ENCODE measurements at places on chromosomes 5 and 9. TPM values are rescaled to one million over a fixed set of nuclear protein-coding genes. Genes with fewer than 3 reads are reported as not detected.

Gene PCDHB5
- 4.1 TPM for total RNA-seq

Gene IFNB1
- total RNA-seq = not detected

Gene MINAR2
- not detected for total RNA-seq

Gene HSD17B3
- 2.2 TPM for total RNA-seq

Gene ORM2
- total RNA-seq = not detected

Gene ABCA1
- 44.7 TPM for total RNA-seq

Gene F12
- 0.23 TPM for total RNA-seq

Gene DRD1
- total RNA-seq = 0.62 TPM

Gene PCDHGC4
- total RNA-seq = 2.8 TPM

Gene POU4F3
- total RNA-seq = 0.15 TPM

Gene RFK
- total RNA-seq = 17.9 TPM

Gene CORO2A
- total RNA-seq = 3.7 TPM

Gene N4BP3
- 2.0 TPM for total RNA-seq

Gene LRRC70
- 13.1 TPM for total RNA-seq

Gene LOX
- total RNA-seq = 40.9 TPM

Gene ZNF462
- total RNA-seq = 15.1 TPM

DNA sequence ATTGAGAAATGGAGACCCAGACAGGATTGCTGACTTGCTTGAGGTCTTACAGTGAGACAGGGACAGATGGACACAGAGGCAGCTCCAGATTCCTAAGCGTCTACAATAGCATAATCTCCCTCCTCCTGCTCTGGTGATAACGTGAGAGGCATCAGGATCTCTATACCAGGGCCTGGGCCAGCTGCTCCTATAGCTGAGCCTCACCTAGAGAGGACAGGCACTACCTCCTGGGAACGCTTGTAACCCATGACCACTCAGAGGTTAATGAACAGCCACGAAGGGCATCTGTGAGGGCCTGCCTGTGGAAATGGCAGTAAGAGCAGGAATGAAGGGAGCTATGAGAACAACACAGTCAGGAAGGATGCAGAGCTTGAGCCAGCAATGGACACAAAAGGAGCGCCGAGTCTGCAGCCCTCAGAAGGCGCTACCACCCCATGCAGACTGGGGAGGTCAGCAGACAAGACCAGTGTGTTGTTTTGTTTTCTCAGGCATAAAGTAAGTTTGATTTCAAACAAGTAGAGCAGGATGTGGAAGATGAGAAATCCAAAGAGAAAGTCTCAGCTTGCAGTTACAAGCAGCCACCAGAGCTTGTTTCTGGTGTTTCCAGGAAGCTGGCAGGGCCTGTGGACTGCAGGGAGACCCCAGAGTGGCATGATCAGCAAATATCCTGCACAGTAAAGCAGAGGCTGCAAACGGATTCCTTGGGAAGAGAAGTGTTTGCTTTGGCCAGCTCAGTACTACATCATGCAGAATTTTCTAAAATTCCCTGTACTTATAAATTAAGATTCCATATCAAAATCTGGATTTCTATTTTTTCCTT, 17.4 kb downstream of the ANKS6 start:
- no peaks in the 10 kb centered on the region for H3K4me1 ChIP-seq
- no peak overlapping the region for H3K4me3 ChIP-seq

DNA sequence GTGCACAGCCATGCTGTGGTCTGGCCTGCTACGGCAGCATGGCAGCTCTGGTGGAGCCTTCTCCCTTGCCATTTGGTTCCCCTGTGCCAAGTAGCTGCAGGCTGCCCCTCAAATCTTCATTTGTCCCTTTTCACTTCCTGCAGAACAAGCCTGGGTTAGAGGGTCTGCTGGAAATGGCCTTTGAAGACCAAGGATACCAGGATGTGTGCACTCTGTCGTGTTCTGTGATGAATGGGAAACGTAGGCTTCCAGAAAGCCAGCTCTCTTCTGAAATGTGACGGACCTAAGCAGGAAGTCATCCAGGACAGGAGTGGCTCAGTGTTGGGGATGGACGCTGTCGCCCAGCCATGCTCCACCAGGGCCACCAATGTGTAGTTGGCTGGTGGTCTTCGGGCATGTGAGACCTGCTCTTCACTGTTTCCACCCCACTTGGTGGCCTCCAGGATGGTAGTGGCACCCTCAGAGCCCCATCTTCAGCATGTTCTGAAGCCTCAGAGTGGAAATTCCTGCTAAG, 3.4 kb upstream of the POMT1 start:
- no peaks in the 10 kb centered on the region for H3K27me3 ChIP-seq
- no peak overlapping the region for H3K4me3 ChIP-seq
- no peak for DNase-seq
- H3K4me1 ChIP-seq = no peaks in the 10 kb centered on the region

GRCh38 chr5:20497356-20497755, 509.4 kb upstream of the CDH18 start:
- H3K36me3 ChIP-seq = no peaks in the 10 kb centered on the region
- no peaks in the 10 kb centered on the region for H3K4me1 ChIP-seq
- no peaks in the 10 kb centered on the region for H3K27me3 ChIP-seq
- H3K27ac ChIP-seq = no peak overlapping the region
- no peak for DNase-seq

DNA sequence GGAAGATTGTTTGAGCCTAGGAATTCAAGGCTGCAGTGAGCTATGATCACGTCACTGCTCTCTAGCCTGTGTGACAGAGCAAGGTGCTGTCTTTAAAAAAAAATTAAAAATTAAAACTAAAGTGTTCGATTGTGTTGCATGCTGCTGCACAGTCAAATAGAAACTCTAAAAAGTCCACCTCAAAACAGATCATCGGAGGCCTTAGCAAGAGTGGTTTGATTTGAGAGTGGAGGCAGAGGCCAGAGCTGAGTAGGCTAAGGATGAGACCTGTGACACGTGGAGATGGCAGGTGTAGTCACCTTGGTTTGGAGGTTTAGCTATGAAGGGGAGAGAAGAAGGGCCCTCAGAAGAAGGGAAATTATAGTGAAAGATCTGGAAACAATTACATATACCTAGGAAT, 2.8 kb upstream of the PTPDC1 start:
- no peak overlapping the region for H3K27ac ChIP-seq
- H3K27me3 ChIP-seq = no peaks in the 10 kb centered on the region
- H3K4me1 ChIP-seq = no peaks in the 10 kb centered on the region
- H3K36me3 ChIP-seq = peaks cover 2% of the 10 kb centered on the region

- H3K4me1 ChIP-seq = no peaks in the 10 kb centered on the region
- H3K36me3 ChIP-seq = no peaks in the 10 kb centered on the region
- no peaks in the 10 kb centered on the region for H3K27me3 ChIP-seq
- H3K27ac ChIP-seq = no peak overlapping the region
- H3K4me3 ChIP-seq = no peak overlapping the region
- no peak for DNase-seq
Observed at GRCh38 chr5:169895926-169896325, 84.4 kb downstream of the INSYN2B start.

DNA sequence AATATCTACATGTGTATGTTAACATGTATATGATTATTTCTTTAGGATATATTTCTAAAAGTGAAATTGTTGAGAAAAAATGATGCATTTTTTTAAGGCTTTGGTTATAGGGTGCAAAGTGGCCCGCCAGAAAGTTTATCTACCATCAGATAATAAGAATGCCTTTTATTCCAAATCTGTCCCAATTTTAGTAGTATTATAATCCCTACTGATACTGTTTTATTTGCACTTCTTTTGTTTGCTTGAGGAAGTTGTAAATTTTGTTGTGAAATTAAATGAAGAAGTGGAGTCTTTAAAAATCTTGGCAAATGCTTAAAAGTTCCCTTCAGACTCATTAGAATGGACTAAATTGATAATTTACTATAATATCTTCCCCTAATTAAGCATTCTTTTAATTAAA, 73.0 kb downstream of the NIPBL start:
- H3K4me1 ChIP-seq = peaks cover 4% of the 10 kb centered on the region
- no peaks in the 10 kb centered on the region for H3K27me3 ChIP-seq
- H3K4me3 ChIP-seq = no peak overlapping the region

DNA sequence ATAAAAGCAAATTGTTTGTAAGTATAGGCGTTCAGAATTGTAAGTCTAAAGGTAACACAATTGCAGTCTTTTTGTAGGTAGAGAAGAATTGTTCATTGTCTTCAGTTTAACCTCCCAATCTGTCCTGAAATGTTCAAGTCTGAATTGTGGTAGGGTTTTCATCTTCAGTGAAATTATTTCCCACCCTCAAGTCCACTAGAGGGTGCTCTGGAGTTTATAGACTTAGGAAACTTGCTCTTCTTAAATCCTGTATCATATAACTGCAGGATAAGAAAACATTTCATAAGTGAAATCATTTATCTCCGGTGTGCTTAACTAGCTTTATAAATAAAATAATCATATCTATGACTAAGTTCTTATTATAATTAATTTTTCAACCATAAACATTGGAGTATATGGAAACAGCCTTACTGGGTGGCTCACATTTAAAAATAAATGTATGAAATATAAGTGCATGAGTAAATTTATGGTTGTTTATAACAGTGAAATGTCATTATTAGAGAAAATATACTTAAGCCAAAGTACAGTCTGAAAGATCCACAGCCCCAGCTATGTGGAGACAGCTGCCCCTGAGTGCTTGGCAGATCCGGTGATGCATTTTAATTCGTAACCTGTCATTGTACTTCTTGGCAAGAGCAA, 182.4 kb upstream of the OTULINL start:
- H3K27me3 ChIP-seq = no peaks in the 10 kb centered on the region
- H3K4me1 ChIP-seq = peaks cover 5% of the 10 kb centered on the region
- peaks cover 4% of the 10 kb centered on the region for H3K36me3 ChIP-seq
- no peak overlapping the region for H3K4me3 ChIP-seq
- no peak overlapping the region for H3K27ac ChIP-seq

- no peak overlapping the region for H3K27ac ChIP-seq
- no peak overlapping the region for H3K4me3 ChIP-seq
- no peaks in the 10 kb centered on the region for H3K36me3 ChIP-seq
- H3K27me3 ChIP-seq = no peaks in the 10 kb centered on the region
- DNase-seq = no peak
Observed at GRCh38 chr5:6584101-6584645, 48.7 kb downstream of the NSUN2 start.

GRCh38 chr5:122181863-122182262, 52.5 kb downstream of the ZNF474 start:
- no peak overlapping the region for H3K4me3 ChIP-seq
- no peaks in the 10 kb centered on the region for H3K36me3 ChIP-seq
- H3K27ac ChIP-seq = no peak overlapping the region
- H3K27me3 ChIP-seq = no peaks in the 10 kb centered on the region
- no peak for DNase-seq

DNA sequence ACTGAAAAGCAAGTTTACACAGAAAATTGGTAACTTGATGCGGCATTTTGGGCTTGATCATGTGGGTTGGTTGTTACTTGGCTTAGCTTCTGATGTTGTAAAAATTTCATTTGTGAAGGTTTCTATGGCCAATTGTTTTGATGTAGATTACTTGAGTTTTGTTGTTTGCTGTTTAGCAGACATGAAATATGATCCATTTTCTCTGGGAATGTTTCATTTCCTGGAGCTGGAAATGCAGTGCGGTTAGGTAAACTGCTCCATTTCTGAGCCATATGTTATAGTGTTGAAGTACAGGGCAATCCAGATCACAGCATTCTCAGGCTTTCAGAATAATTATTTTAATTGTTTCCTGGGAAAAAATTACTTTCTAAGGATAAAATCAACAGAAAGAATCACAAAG, 396.9 kb downstream of the ENC1 start:
- H3K4me1 ChIP-seq = no peaks in the 10 kb centered on the region
- H3K4me3 ChIP-seq = no peak overlapping the region

GRCh38 chr5:87898574-87898973, 370.1 kb downstream of the TMEM161B start:
- no peaks in the 10 kb centered on the region for H3K4me1 ChIP-seq
- no peak overlapping the region for H3K27ac ChIP-seq
- H3K36me3 ChIP-seq = no peaks in the 10 kb centered on the region
- no peak for DNase-seq

- no peaks in the 10 kb centered on the region for H3K36me3 ChIP-seq
- no peak overlapping the region for H3K4me3 ChIP-seq
- DNase-seq = no peak
- no peak overlapping the region for H3K27ac ChIP-seq
- H3K4me1 ChIP-seq = no peaks in the 10 kb centered on the region
- H3K27me3 ChIP-seq = no peaks in the 10 kb centered on the region
Observed at GRCh38 chr5:59816654-59817300, 76.7 kb downstream of the PDE4D start.

- no peaks in the 10 kb centered on the region for H3K27me3 ChIP-seq
- no peak for DNase-seq
- no peak overlapping the region for H3K27ac ChIP-seq
- H3K36me3 ChIP-seq = no peaks in the 10 kb centered on the region
Observed at GRCh38 chr5:171650597-171650996, 135.0 kb upstream of the SMIM23 start.

- DNase-seq = no peak
- H3K27ac ChIP-seq = no peak overlapping the region
- H3K27me3 ChIP-seq = no peaks in the 10 kb centered on the region
- no peak overlapping the region for H3K4me3 ChIP-seq
Observed at GRCh38 chr5:108615216-108615615, 132.5 kb upstream of the FER start.

GRCh38 chr5:7419846-7420245, 23.9 kb downstream of the ADCY2 start:
- no peak overlapping the region for H3K4me3 ChIP-seq
- H3K4me1 ChIP-seq = no peaks in the 10 kb centered on the region
- no peak overlapping the region for H3K27ac ChIP-seq
- H3K27me3 ChIP-seq = no peaks in the 10 kb centered on the region
- no peak for DNase-seq
- H3K36me3 ChIP-seq = no peaks in the 10 kb centered on the region

DNA sequence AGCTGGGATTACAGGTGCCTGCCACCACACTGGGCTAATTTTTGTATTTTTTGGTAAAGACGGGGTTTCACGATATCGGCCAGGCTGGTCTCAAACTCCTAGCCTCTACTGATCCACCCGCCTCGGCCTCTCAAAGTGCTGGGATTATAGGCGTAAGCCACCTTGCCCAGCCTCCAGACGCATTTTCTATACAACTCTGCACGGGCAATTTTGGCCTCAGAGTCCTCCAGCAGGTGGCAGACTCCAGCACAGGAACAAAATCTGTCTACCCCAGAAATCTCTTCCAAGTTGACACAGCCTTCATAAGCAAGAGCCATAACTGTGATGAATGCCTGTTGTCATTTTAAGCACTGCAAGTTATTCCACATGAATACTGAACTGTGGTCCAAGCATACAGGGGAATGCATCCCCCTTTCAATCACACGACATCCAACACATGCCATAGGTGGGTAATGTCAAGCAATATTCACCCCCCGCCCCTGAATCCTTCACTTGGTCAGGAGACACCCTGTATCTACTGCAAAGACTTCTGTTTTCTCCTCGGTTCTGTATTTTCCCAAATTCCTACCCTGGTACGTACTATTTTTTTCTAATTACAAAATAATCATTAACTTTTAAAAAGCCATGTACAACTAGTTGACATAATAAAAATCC, 50.8 kb downstream of the ALDH7A1 start:
- H3K27me3 ChIP-seq = no peaks in the 10 kb centered on the region
- peaks cover 6% of the 10 kb centered on the region for H3K36me3 ChIP-seq
- H3K27ac ChIP-seq = no peak overlapping the region
- H3K4me3 ChIP-seq = no peak overlapping the region

DNA sequence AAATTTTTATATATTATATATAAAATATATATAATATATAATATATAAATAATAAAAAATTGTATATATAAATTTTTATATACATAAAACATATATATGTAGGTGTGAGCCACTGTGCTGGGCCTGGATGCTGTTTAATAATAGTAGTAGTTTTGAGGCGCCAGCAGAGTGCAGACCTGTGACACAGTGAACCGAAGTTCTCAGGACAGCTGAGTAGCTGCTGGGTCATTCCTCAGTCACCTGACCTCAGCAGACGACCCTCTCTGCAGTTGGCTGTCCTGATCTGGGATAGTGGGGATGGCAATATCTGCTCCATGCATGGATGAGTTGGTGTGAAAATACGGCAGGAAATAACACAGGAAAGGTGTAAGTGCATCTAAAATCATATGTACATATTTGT, 3.3 kb upstream of the SNX18 start:
- no peak overlapping the region for H3K4me3 ChIP-seq
- H3K4me1 ChIP-seq = no peaks in the 10 kb centered on the region
- no peaks in the 10 kb centered on the region for H3K27me3 ChIP-seq
- peaks cover 1% of the 10 kb centered on the region for H3K36me3 ChIP-seq
